Trophoblast cell (in vitro differentiated cells and primary cell): ENCODE measurements at places on chromosomes 1 and 21.
A peak's percentile ranks its signal among the peaks of the same experiment; 100 is the strongest.

- no peak for DNase-seq
Observed at GRCh38 chr21:37554661-37555379, 188.2 kb downstream of the DYRK1A start.

DNA sequence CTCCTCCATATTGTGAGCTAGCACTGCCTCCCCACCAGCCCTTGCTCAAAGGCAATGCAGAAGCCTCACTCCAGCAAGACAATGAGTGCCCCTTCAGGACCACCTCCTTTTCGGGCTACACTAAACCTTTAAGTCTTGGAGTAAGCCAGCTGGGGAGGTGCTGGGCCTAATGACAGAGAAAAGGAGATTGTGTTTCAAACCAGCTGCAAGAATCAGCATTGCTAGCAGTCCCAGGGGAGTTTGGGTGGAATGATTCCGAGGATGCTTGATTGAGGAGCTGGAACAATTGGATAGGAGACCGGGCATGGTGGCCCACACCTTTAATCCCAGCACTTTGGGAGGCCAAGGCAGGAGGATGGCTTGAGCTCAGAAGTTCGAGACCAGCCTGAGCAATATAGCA is 54.1 kb upstream of the GPR37L1 start:
- DNase-seq: no peak

DNA sequence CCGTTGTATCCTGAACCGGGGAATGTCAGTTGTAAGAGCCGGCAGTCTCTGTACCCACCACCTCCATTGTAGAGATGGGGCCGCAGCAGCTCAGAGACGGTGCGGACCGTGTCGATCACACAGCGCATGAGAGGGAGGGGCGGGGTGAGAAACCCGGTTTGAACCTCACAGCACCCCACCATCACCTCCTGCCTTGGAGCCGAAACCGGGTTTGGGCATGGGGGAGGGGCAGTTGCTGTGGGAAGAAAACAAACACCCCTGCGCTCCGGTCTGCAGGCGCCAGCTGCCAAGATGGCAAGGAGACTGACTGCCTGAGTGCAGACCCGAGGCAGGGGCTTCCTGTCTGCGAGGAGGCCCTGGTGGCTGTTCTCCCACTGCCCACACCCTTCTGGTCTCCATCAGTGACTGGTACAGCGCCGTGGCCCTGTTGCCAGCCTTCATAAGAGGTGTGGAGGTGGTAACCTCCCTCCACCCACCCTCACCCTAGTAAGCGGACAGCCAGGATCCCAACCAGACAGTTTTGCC is 69.2 kb upstream of the SSBP3 start:
- no peak for DNase-seq

DNA sequence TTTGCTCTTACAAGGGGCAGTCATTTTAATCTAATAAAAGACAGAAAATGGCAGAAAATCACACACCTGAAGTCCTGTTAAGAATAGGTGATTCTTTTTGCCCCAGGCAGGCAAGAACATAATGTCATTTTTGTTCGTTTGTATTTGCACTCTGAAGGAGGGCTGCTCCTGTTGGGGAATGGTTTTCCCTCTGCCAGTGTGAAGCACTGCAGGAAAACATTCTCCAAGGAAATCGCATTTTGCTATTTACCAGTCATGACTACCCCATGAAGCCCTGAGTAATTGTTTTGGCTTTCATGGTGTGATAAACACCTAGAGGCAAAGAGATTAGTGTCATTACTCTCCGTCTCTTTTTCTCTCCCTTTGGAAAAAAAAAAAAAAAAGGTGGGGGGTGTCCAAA is 345.5 kb downstream of the NTNG1 start:
- no peak for DNase-seq

GRCh38 chr1:179754041-179754624 is 11.0 kb downstream of the FAM163A start:
- peak; percentile 83 for DNase-seq

DNA sequence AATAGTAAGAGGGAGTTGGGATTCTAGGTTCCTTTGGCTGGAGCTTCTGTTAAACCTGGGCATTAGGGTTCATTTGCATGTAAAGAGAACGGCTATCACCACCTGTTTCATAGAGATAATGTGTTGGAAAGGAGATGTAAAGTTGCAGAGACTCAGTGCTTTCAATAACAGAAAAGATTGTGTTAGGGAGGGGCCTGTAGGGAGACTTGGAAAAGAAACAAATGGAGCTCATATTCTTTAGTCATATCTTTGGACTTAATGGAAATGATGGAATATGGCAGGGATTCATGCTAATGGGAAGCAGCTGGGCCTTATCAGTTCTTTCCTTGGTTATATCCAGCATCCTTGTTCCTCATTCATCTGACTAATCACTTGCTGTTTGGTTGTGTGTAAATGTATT is 144.9 kb downstream of the CD247 start:
- no peak for DNase-seq

GRCh38 chr1:76330991-76331603 is 256.6 kb downstream of the ST6GALNAC3 start:
- peak; percentile 79 for DNase-seq
